Epithelial cell of umbilical artery (primary cell): ENCODE measurements at places on chromosomes 6 and 20. TPM values are rescaled to one million over a fixed set of nuclear protein-coding genes. Genes with fewer than 3 reads are reported as not detected.

Gene OR2W1
- total RNA-seq: not detected in 2 replicates

Gene ECT2L
- 0.32 TPM in 1 of 2 replicates, not detected in the other for total RNA-seq

Gene GNMT
- not detected in 2 replicates for total RNA-seq

Gene SNX21
- 22.4 and 32.5 TPM in 2 replicates for total RNA-seq

Gene SLC17A2
- not detected in 2 replicates for total RNA-seq

Gene SLC35D3
- total RNA-seq: under 0.01 TPM in 1 of 2 replicates, not detected in the other

Gene CST9
- total RNA-seq: not detected in 2 replicates
